NCI-H1092 (cell line): ENCODE measurements at places on chromosomes 5 and 9.

DNA sequence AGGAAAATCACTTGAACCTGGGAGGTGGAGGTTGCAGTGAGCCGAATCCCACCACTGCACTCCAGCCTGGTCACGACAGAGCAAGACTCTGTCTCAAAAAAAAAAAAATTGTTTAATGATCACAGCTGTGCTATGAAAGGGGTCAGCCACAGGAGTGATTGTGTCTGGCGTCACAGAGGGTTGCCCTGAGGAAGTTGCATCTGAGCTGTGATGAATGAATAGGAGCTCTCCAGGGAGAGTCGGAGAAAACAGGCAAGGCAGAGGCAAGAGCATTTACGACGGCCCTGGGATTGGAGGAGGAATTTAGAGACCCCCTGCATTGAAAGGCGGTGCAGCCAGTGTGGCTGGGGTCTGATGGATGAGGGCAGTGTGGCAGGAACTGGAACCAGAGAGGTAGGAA lies 25.1 kb downstream of the NAIF1 start:
- no peak for DNase-seq

DNA sequence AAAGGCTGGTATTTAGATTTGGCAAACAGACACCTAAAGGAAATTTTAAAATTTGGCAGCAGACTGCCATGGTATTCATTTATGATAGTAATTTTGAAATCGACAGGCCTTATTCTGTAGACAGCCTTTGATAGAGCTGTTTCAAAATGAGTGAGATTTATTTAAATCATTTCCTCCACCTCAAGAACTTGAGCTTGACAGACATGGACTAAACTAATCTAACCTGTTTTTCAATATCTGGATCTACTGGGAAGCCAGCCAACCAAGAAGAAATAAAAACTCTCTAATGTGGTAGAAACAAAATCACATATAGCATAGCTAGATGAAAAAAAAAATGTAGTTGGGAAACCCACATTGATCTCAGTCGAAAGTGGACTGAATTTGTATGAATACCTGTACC lies 56.9 kb upstream of the RASA1 start:
- DNase-seq, result no peak

DNA sequence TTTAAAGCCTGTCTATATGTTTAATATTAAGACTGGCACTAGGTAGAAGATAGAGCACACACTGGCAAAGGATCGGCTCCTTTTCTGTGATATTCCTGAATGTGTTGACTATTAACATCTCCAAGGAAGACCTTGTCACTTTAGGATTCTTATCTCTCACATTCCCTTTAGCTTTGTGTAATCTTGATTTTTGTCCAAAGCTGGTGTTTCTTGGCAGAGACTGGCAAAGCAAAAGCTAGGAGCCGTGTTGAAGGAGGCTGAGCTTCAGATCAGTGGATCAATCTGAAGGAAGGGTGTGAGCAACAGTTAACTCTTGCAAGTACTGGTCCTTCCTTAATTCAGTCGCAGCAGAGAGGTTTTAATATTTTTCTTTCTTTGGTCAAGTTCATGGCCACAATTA lies 830.4 kb upstream of the ZNF608 start:
- DNase-seq, result no peak

- peak; percentile 89 for DNase-seq
These were observed 171.0 kb downstream of the RMI1 start for GRCh38 chr9:84151640-84152039.

- no peak for DNase-seq
These were observed 1.6 kb downstream of the ZNF462 start for GRCh38 chr9:106864373-106865143.

DNA sequence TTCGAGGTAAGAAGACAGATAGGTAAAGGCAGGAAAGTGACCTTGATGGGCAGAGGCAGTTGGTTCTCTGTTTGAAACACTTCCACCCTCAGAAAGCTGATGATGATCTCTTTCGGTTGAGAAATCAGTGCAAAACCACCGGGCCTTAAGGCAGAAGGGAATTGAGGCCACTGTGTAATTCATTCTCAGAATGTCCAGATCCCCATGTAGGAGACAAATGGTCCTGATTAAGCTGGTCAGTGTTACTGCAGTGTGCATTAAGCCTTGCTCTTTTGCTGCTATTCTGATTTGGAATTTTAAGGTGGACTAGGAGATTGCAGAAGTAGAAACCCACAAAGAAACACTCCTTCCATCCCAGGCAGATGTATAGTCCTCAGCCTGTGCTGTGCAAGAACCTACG lies 255.2 kb downstream of the ARHGAP26 start:
- no peak for DNase-seq

DNA sequence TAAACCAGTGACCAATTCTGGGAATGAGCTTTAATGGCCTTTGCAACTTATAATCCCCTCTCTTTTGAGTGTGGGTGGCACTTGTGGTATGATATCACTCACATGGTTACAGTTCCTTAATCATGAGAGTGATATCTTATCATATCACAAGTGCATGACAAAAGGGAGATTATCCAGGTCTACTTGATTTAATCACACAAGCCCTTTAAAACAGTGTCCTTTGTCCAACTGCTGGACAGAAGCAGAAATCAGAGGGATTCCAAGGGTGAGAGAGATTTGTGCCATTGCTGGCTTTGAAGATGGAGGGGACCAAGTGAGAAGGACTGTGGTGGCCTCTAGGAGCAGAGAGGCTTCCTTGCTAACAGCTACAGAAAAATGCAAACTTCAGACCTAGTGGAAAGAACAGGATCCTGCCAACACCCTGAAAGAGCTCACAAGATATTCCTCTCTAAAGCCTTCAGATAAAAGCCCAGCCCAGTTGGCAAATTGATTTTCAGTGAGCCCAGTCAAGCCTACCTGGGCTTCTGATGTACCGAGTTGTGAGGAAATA lies 279.0 kb upstream of the TLE4 start:
- no peak for DNase-seq

DNA sequence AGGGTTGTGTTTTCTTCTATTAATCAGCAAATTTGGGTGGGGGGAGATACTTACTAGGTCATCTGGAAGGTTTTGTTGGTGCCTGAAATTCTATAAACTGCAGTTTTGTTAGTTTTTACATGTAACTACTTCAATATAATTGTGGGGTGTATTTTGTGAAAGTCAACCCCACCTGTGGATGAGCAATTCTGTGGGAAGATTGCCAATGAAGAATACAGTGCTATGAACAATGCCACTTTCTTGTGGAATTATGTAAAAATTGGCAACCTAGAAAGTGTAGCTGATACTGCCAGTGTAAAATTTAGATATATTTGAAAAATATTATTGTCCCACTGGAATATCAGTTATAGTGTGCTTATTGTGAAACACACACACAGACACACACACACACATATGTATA lies 80.7 kb downstream of the VCAN start:
- DNase-seq, result no peak

- DNase-seq, result no peak
These were observed 10.9 kb downstream of the CDH18 start for GRCh38 chr5:19977099-19977498.

DNA sequence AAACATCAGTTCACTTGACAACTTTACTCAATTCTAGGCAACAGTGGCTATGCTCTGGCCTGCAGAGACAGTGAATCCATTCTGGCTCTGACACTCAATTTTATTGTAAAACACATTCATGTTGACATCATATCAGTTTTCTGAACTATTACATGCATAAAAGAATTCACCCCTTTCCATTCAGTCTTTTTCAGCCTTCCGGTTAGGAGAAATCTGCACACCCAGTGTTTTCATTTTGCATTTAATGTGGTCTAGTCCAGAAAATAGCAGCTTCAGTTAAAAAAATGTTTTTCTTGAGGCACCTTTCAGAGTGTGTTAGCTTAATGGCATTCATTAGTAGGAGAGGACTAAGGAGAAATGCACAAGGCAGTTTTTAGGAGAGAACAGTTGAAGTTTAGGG lies 95.1 kb downstream of the PBX3 start:
- DNase-seq, result no peak

DNA sequence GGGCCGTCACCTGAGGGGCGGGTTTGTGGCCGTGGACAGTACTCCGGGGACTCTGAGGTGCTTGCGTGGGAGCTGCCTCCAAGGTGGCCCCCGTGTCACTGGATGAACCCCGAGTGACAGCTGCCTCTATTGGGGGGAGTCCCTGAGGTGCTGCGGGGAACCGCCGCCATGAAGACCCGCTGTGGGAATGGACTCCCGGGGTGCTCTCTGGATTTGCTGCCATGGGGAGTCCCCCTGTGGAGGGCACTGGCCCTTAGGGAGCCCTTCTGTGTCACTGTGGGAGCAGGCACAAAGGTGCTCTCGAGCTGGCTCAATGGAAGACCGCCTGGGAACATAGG lies 100.2 kb upstream of the CCL21 start:
- DNase-seq, result no peak

- no peak for DNase-seq
These were observed 479.4 kb downstream of the ENC1 start for GRCh38 chr5:74161170-74161569.

DNA sequence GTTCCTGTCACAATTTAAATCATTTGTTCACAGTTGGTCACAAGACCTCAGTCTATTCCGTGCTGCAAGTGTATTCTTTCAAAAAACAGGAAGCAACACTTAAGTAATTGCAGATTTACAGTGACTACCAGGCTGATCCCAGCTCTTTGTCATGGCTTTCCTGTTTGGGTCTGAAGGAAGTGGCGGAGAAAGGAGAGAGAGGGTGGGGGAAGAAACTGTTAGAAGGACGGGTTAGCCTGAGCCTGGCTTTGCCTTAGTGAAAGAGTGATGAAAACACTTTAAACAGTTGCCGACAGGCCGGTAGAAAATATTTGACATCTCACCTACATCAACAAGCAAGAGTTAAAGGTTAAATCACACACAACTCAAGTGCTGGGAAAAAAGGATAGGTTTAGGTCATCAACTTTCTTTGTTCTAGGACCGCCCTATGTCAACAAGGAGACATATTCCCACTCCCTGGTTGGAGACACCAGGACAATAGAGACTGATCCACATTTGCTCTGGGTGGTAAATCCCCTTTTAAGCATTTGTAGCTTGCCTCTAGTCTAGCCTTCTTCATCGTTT lies 102.2 kb upstream of the DAB2 start:
- no peak for DNase-seq

- no peak for DNase-seq
These were observed 13.8 kb upstream of the ANGPTL2 start for GRCh38 chr9:127136081-127136879.

DNA sequence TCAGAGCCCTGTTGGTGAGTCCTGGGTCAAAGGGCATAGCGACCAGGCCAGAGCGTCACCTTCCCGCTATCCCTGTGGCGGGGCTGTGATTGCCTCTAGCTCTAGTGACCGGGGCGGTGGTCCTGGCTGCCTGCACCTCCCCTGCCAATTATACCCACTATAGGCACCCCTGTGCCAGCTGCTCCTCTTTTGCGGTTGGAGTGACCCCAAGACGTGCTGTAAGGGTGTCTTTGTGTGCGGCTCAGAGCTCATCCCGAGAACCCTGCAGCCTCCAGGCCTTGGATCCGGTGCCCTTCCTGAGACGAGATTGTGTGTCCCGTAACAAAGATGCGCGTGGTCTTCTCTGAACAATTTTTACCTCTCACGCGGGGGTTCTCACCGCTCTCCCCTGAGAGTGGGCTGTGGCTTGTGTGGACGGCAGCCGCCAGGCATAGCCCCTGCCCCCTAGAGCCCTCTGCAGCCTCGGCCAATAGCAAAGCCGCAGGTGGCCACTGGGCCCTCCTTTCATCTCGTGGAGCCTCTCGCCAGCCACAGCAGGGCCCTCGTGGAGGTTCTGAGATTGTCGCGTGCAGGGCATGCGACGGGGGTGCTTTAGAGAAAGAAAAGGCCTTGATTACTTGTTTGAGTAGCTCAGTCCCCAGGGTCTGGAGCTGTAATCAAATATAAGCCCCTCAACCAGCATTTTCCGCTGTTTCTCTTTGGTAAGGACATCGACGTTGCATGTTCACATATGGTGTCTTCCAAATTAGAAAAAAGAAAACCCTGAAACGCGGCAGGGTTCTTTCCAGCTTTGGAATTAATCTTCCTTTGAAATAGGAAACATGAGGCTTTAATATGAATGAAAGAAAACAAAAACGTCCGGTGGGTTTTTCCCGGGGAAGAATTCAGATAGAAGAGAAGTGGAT lies 10.7 kb downstream of the NKD2 start:
- DNase-seq, result no peak

DNA sequence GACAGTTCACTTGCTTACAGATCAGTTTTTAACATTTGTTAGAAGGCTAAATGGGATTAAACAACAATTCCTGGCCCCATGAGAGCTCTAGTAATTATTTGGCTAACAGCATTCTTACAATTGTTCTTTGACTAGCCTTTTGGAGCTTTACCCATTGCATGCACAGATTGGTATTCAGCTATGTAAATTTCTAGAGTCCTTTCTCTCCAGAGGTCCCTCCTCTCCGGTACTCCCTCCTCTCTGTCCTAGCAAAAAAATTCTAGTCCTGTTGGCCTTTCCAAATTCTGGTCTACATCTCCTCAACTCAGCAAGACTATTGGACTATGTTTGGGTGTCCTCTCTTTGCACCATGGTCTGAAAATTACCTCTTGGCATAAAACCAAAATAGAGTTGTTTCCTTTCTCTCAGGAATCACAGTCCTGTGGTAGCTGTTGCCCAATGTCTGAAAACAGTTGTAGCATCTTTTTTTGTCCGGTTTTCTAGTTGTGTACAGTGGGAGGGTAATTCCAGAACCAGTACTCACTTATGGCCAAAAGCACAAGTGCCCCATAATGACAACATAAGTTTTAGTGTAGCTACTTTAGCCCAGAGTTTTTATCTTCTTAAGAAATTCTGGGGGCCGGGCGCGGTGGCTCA lies 18.1 kb downstream of the SAR1B start:
- no peak for DNase-seq

DNA sequence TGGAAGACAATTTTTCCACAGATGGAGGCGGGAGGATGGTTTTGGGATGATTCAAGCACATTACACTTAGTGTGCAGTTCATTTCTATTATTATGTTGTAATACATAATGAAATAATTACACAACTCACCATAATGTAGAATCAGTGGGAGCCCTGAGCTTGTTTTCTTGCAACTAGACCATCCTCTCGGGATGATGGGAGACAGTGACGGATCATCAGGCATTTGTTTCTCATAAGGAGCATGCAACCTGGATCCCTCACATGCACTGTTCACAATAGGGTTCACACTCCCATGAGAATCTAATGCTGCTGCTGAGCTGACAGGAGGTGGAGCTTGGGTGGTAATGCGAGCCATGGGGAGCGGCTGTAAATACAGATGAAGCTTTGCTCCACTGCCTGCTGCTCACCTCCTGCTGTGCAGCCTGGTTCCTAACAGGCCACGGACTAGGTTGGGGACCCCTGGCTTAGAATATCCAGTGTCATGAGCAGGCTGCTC lies 1.6 kb downstream of the STKLD1 start:
- DNase-seq, result no peak

GRCh38 chr5:121426153-121426552 lies 425.5 kb upstream of the FTMT start:
- no peak for DNase-seq

- DNase-seq, result no peak
These were observed 6.8 kb downstream of the LSM11 start for GRCh38 chr5:157750320-157750719.

DNA sequence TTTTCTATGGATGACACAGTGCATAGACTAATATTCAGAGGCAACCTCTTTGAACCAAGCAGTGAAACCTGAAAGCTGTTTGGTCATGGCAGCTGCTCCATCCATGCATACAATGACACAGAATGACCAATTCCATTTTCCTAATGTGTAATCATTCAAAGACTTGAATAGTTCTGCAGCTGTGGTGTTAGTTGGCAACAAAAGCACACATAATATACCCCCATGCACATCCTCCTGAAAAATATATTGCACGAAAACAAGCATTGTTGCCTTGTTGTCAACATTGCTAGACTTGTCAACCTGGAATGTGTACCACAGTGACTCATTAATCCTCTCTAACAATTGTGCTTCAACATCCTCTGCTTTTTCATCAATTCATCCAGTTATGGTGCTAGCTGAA lies 71.0 kb upstream of the SEMA6A start:
- no peak for DNase-seq
